ENCODE measurements at places on chromosomes 5 and 9.

DNA sequence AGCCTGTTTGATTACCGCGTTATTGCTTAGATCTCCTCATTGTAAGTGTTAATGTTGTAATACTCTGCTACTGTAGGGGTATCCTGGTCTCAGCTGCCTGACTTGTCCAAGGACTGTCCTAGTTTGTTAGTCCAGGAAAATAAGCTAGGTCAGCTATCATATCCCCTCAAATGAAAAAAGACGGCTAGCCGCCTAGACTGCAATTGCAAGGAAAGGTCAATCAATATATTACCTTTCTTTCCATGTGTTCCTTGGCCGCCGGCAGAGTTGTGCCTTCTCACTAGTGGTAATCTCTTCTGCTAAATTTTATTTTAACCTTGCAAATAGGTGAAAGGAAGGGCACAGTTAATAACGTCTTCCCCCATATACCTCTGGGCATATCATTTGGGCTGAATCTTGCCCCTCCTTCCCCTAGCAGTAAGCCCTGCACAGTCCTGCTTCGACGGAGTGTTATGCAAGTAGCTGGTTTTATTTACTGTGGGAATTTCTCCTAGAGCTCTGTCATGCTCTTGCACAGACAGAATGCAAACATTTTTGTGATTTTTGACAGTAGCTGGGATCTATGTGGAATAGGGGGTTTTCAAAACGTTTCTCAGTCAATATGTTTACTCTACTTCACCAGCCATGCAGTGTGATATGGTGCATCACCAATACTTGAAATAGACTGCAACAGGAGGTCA is 288.5 kb downstream of the MAST4 start:
- DNase-seq: no peak

GRCh38 chr9:94081864-94082463 is 2.3 kb upstream of the PTPDC1 start:
- DNase-seq: no peak

DNA sequence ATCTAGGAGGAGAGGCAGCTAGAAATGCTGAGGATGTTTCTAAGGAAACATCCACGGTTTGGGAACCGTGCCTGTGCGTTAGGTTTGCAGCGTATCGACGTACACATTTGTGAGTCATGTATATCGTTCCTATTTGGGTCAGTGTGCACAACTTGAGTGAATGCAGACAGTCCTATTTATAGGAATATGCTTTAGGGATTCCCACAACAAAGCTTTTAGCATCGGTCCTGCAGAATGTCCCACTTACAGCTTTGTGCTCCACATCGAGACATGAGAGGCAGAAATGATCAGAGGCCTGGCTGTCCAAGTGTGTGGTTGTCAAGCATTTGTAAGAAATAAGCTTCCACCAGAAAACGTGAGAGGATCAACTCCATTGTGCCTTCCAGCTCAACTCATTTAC is 1282.7 kb upstream of the WWC1 start:
- no peak for DNase-seq

GRCh38 chr9:17013010-17013409 is 121.8 kb upstream of the CNTLN start:
- DNase-seq: no peak

GRCh38 chr9:79353856-79354520 is 217.8 kb upstream of the TLE4 start:
- no peak for DNase-seq

DNA sequence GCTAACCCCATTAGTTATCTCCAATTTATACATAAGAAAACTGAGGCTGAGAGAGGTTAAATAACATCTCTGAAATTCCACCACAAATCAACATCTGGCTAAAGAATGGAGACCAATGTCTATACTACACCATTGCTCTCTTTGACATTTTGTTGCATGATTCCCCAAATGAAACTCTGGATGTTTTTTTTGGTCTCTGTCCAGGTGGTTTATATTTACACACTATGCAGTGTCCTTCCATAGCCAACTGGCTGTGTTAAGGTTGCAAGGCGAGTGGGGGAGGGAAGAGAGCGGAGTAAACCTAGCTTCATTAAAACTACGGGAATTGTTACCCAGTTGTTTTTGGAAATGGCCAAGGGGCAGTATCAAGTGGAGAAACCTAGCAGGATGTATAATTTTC is 67.2 kb downstream of the KIF4B start:
- DNase-seq: no peak

- DNase-seq: no peak
Observed at GRCh38 chr9:84481231-84481630, 140.7 kb upstream of the SLC28A3 start.

- no peak for DNase-seq
Observed at GRCh38 chr5:59766427-59767210, 126.9 kb downstream of the PDE4D start.

DNA sequence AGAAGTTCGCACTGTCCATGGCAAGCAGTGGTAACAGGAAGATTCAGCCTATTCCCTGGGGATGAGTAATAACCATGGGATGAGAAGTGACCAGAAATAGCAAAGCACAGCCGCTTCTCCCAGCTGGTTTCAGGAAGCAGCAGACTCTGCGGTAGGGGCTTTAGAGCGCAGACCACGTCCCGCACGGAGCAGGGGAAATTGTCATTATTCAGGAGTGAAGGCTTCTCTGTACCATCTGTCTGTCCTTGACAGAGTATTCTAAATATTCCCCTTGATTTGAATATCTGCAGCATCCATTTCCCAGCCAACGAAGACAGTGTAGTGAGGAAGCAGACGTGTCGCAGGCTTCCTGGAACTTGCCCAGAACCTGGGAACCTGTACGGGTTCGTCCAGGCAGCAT is 159.6 kb downstream of the NXNL2 start:
- no peak for DNase-seq

- DNase-seq: no peak
Observed at GRCh38 chr9:27192291-27192960, 83.4 kb downstream of the TEK start.

DNA sequence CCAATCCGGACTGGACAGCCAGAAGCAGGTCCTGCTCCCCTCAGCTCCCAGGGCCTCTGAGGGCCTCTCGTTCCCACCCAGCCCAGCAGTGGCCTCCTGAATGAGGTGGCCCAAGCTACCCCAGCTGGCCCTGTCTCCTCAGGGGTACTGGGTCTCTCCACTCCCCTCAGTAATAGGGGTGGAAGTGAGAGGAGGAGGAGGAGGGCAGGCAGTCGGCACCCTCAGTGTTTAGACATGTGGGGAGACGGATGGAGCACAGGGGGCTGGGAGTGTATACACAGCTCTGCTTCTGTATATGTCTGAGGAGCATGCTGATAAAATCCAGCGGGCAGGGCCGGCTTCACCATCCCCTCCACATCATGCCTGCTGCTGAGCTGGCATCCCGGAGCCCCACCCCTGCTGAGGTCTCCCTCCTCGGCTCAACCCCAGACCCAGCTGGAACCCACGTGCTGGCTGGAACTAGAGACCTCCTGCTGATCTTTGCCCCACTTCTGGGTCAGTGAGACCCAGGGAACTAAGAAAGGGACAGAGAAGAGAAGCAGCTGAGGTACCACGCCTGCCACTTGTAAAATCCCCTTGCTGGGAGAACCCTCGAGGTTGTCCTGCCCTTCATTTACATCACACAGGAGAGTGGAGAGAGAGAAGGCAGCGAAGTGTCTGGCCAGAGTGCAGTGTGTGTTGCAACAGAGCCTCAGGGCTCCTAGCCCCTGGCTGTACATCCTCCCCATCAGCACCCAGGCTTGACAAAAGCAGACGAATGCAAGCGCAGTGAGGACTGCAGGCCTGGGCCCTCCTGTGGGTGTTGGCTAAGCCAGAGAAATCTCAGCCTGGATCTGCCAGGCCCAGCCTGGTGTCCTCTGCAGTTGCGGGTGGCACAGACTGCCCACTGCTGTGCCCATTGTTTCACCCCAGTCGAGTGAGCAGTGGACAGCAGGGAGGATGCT is 77.5 kb downstream of the PSD2 start:
- DNase-seq: no peak

DNA sequence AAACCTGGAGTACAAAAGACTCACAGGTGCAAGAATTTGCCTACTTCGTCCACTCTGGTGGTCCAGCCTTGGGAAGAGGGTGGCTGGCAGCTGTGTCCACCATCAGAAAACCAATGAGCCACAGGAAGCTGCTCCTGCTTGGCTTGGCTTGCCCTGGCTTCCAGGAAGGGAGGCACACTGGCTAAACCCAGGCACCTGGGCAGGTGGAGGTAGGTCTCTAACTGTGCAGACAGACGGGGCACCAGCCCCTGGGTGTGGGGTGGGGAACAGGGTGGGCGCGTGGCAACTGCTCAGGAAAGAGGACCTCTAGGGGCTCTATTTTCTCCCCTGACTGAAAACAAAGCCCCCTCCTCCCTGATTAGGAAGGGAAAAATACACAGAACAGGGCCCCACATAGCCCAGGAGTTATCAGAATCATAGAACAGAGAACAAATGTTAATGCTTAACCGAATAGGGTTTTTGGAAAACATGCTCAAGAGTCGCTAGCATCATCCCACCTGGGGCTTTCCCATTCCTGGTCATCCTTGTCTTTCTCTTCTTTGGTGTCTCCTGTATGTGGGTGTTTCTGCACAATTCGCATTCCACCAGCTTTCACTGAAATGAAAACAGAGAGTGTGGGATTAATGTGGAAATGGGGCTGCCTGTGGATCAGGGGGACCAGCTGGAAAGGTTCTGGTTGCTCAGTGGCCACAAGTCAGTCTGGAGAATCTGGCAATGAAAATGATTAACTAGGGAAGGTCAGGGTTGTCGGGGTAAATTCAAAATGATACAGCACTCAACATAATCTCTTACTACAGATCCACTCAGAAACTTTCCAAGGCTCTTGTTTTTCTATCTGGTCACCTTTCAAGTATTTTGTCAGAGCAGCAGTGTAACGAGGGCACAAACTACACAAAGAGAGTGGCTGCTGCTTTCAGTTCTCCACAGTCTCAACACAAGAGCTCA is 13.1 kb downstream of the DAP start:
- no peak for DNase-seq

DNA sequence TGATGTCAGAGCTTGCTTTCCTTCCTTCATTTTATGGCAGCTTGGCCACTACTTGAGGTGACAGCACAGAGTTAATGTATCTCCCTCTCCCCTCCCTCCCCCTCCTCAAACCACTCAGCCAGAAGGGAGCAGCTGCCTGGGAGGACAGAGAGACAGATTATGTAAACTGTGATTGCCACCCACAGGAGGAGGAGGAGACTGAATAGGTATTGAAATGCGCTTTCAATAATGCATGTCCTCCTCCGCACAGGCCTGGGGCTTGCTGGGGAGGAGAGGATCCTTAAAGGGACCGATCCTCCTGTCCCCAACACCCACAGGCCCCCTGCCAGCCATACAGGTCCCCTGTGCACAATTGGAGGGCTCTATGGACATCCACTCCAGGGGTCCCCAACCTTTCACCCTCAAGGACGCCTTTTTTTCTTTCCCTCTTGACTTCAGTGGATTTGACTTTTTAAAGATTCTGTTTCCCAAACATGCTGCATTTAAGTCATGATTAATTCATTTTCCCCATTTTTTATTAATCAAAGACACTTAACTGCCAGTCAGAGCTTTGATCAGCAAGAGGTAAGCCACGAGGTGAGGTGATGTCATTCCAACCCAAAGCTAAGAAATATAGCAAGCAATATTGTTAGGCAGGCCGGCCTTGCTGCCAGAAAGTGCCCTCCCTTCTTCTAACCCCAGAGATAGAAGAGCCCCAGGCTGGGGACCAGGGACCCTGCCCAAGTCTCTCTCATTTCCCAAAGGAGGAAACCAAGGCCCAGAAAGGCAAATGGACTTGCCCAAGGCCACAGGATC is 47.5 kb upstream of the CPLX2 start:
- DNase-seq: peak; percentile 32

DNA sequence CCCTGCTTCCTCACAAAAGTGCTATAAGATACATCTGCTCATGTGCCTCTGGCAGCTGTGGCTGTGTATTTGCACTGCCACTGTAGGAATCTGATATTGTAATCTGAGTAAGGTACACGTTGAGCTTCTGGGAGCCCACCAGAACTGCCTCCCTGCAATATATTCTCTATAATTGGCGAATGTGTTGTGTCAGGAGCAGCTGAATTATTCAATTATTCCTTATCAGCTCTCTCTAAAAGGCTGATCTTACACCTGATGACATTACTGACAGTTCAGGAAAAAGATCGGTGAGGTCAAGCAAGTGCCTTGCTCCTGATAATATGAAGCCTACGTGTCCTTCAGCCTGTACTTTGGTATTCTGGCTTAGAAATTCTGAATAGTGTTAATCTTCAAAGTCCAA is 1015.0 kb downstream of the CDH9 start:
- DNase-seq: no peak

- no peak for DNase-seq
Observed at GRCh38 chr5:150541895-150542294, 34.0 kb downstream of the NDST1 start.

- no peak for DNase-seq
Observed at GRCh38 chr5:168171901-168172759, 119.3 kb upstream of the WWC1 start.

DNA sequence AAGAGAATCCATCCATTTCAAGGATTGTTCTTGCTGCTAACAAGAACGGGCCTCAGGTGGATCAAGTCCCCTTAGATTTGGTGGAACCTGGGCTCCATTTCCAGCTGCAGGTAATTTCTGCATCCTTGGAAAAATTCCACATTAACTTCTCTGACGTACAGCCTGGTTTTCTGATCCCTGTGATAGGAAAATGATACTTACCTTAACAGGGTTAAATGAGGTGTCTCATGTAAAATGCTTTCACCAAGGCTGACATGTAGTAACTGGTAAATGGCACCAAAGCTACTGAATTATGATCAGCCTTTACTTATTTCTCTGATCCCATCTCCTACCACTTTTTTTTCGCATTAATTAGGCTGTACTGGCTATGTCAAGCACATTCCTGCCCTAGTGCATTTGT is 93.7 kb downstream of the FBXO38 start:
- no peak for DNase-seq

DNA sequence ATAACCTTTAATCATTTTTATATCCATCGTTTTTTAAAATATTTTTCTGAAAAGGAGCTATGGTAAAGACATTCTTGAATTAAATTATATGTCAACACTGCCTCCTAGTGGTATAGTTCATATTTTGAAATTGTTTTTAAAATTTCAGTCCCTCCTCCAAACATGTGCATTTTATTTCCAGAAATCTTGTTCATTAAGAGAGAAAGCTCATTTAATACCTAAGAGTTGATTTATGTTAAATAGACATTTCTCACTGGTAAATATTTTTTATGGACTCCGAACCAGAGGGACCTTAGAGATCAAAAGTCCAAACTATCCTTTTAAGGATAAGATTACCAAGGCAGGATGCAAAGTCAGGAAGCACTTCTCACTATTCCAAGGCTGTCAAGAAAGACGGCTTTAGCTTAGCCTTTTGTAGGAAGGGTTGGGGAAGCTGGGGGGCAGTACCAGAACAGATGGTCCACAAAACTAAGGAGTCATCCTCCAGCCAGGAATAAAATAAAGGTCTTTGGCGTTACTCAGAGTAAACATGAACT is 21.6 kb downstream of the BHMT start:
- peak; percentile 36 for DNase-seq

- no peak for DNase-seq
Observed at GRCh38 chr5:78758169-78758839, 109.7 kb upstream of the LHFPL2 start.

- DNase-seq: no peak
Observed at GRCh38 chr5:123090661-123091297, 1.7 kb downstream of the PRDM6 start.
